Uterus (tissue), 4 donors: ENCODE measurements at places on chromosomes 12 and 14.

GRCh38 chr14:103058164-103059055 is 1.1 kb upstream of the CDC42BPB start:
- H3K27me3 ChIP-seq, result no peaks in the 10 kb centered on the region
- H3K4me1 ChIP-seq, result peaks cover 6% of the 10 kb centered on the region
- H3K36me3 ChIP-seq, result no peaks in the 10 kb centered on the region
- peak overlapping the region; percentile 68 for H3K4me3 ChIP-seq

DNA sequence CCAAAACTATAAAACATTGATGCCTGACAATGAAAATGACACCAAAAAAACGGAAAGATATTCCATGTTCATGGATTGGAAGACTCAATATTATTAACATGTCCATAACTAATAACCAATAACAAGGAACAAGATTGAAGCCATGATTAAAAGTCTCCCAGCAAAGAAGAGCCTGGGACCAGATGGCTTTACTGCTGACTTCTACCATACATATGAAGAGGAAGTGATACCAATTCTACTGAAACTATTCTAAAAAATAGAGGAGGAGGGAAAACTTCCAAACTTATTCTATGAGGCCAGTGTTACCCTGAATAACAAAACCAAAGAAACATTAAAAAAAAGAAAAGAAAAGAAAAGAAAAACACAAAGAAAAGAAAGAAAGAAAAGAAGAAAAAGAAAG is 54.6 kb upstream of the ATF7IP start:
- H3K4me1 ChIP-seq, result no peaks in the 10 kb centered on the region
- H3K4me3 ChIP-seq, result no peak overlapping the region
- no peaks in the 10 kb centered on the region for H3K27me3 ChIP-seq
- DNase-seq, result no peak
- H3K27ac ChIP-seq, result no peak overlapping the region

- DNase-seq, result no peak
- H3K4me3 ChIP-seq, result no peak overlapping the region
- no peaks in the 10 kb centered on the region for H3K27me3 ChIP-seq
- H3K4me1 ChIP-seq, result no peaks in the 10 kb centered on the region
- H3K36me3 ChIP-seq, result no peaks in the 10 kb centered on the region
- H3K27ac ChIP-seq, result no peak overlapping the region
Observed at GRCh38 chr14:25431211-25432076, 381.5 kb upstream of the STXBP6 start.

- no peaks in the 10 kb centered on the region for H3K36me3 ChIP-seq
- H3K4me3 ChIP-seq, result peak overlapping the region; percentile 70
- DNase-seq, result no peak
- peak overlapping the region; percentile 35 for H3K27ac ChIP-seq
Observed at GRCh38 chr14:96390965-96391292, 999 bp upstream of the AK7 start.

- H3K27me3 ChIP-seq, result no peaks in the 10 kb centered on the region
- H3K4me3 ChIP-seq, result no peak overlapping the region
- no peak for DNase-seq
Observed at GRCh38 chr12:69844416-69844815, 19.4 kb downstream of the MYRFL start.

GRCh38 chr12:131808744-131809371 is 19.3 kb upstream of the MMP17 start:
- DNase-seq, result no peak
- no peak overlapping the region for H3K4me3 ChIP-seq
